ENCODE measurements at places on chromosomes 2 and 18.

- H3K4me1 ChIP-seq, result peaks cover 3% of the 10 kb centered on the region
- H3K27me3 ChIP-seq, result no peaks in the 10 kb centered on the region
- H3K4me3 ChIP-seq, result no peak overlapping the region
- no peaks in the 10 kb centered on the region for H3K36me3 ChIP-seq
- no peak overlapping the region for H3K27ac ChIP-seq
- DNase-seq, result no peak
These were observed 434.9 kb downstream of the DSEL start for GRCh38 chr18:67081482-67082211.

- H3K27me3 ChIP-seq, result no peaks in the 10 kb centered on the region
- H3K4me3 ChIP-seq, result no peak overlapping the region
- no peaks in the 10 kb centered on the region for H3K36me3 ChIP-seq
- no peak overlapping the region for H3K27ac ChIP-seq
- no peak for DNase-seq
These were observed 70.8 kb downstream of the XIRP2 start for GRCh38 chr2:166958986-166959481.

DNA sequence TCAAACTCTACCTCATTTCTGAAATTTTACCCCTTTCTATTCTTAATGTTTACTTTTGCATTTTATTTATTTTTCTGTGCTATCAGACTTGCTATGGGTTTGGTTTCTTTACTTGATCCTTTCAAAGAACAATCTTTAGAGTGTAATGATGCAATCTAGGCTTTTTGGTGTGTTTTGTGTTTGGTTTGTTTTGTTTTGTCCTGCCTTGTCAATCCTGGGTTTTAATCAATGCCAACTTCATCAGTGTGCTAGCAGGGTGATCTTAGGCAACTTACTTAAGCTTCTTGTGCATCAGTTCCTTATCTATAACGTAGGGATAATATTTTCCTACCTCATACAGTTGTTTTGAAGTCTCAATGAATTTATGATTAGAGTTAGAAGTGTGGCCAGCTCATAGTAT lies 350.4 kb downstream of the NR4A2 start:
- DNase-seq, result no peak
- no peak overlapping the region for H3K4me3 ChIP-seq
- no peaks in the 10 kb centered on the region for H3K4me1 ChIP-seq

- H3K27ac ChIP-seq, result no peak overlapping the region
- no peaks in the 10 kb centered on the region for H3K27me3 ChIP-seq
- no peaks in the 10 kb centered on the region for H3K4me1 ChIP-seq
- no peaks in the 10 kb centered on the region for H3K36me3 ChIP-seq
- no peak for DNase-seq
These were observed 5.9 kb upstream of the CERS6 start for GRCh38 chr2:168450171-168450570.

GRCh38 chr18:44197832-44198611 lies 482.7 kb upstream of the SETBP1 start:
- no peaks in the 10 kb centered on the region for H3K27me3 ChIP-seq
- H3K4me3 ChIP-seq, result no peak overlapping the region
- H3K4me1 ChIP-seq, result no peaks in the 10 kb centered on the region
- no peak for DNase-seq
- no peak overlapping the region for H3K27ac ChIP-seq
- H3K36me3 ChIP-seq, result no peaks in the 10 kb centered on the region

GRCh38 chr2:216559625-216560156 lies 61.0 kb downstream of the RPL37A start:
- H3K36me3 ChIP-seq, result no peaks in the 10 kb centered on the region
- no peak overlapping the region for H3K27ac ChIP-seq
- peaks cover 7% of the 10 kb centered on the region for H3K4me1 ChIP-seq
- H3K4me3 ChIP-seq, result no peak overlapping the region
- DNase-seq, result no peak

DNA sequence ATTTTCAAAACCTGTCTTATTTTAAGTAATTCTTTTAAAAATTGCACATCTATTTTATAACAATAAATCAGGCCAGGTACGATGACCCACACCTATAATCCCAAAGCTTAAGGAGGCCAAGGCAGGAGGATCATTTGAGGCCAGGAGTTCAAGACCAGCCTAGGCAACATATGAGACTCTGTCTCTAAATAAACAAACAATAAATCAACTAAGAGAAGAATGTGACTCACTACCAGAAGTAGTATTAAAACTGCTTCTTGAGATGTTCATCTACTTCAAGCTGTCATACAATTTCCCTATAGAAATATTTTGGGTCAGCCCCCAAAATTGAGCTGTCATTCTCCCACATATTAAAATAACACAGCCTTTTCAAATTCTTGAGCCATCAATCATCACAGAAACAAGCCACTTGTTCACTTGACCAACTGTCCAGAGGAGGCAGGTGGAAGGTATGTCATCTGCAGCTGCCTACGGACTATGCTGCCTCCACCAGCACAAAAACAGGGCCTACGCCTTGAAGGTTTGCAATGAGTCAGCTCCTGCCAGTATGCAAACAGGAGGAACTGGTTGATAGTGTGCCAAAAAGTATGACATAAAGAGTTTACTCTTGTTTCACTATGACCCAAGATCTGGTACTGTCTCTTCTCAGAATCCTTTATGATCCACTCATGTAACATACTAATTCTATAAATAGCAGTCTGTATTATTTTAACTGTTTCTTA lies 33.6 kb downstream of the KIDINS220 start:
- H3K4me3 ChIP-seq, result no peak overlapping the region
- H3K27ac ChIP-seq, result no peak overlapping the region
- no peaks in the 10 kb centered on the region for H3K27me3 ChIP-seq
- no peaks in the 10 kb centered on the region for H3K36me3 ChIP-seq
- H3K4me1 ChIP-seq, result no peaks in the 10 kb centered on the region
- no peak for DNase-seq

- H3K36me3 ChIP-seq, result no peaks in the 10 kb centered on the region
- H3K4me1 ChIP-seq, result no peaks in the 10 kb centered on the region
- H3K27me3 ChIP-seq, result no peaks in the 10 kb centered on the region
- no peak overlapping the region for H3K4me3 ChIP-seq
- no peak for DNase-seq
These were observed 998.8 kb upstream of the PIK3C3 start for GRCh38 chr18:40956213-40956612.

Measured in H1 (cell line).